Caudate nucleus (tissue), 63 donors: ENCODE measurements at places on chromosomes 16 and 17.
A peak's percentile ranks its signal among the peaks of the same experiment; 100 is the strongest.

DNA sequence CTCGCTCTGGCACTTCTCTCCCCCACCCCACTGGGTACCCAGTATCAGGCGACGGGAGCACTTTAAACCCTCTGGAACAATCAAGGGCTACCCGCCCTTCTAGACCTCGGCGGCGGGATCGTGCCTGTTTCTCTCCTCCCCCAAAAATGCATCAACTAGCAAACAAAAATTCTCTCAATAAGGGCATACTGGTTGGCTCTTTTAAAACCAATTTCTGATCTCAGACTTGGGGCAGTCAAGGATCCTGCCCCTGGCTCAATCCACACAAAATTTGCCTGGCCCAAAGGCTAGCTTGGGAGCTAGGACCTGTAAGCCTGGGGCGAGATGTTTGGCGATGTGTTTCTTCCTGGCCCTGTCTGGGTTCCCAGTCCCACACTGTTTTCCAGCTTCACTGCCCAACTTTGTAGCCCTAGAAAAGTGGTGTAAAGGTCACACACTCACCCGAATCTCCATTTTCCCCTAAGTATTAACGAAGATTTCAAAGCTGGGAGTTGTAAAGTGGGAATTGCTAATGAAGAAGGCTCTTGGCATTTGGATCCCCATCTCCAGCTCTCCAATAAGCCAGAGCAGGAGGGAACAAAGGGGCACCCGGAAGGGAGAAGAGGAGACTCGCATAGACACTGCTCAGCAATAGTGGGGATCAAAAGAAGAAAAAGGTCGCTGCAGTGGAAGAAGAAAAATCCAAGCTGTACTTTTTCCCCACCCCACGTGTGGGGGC lies 14.4 kb upstream of the HOXB2 start:
- no peak for DNase-seq

DNA sequence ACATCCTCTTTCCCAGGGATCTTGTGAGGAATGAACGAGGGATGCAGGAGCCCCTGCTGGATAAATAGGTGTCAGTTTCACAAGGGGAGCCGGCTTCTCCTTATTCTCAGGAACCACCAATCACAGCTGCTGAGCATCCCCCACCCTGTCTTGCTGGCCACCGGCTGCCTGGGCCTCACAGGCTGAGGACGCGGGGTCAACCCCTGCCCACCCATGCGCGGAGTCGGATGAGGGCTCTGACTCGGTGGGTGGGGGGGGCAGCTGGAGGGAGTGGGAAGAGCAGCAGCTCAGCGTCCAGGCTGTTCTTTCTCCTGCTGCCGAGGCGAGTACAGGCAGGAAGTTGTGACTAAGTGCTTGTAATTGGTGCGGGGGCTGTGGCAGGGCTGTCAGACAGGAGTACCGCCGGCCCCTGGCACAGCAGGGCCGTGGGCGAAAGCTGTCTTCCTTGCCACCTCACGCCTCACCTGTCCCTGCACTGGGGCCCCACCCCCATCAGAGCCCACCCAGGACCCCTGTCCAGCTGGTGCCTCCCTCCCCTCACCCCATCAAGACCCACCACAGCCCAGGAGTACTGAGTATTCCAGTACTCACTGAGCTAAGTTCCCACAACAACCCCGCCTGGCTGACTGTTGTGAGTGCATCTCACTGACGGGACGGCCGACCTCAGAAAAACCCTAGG lies 11.0 kb upstream of the DPEP1 start:
- DNase-seq = peak; percentile 79

GRCh38 chr17:64259922-64260321 lies 3.1 kb downstream of the TEX2 start:
- DNase-seq = no peak

DNA sequence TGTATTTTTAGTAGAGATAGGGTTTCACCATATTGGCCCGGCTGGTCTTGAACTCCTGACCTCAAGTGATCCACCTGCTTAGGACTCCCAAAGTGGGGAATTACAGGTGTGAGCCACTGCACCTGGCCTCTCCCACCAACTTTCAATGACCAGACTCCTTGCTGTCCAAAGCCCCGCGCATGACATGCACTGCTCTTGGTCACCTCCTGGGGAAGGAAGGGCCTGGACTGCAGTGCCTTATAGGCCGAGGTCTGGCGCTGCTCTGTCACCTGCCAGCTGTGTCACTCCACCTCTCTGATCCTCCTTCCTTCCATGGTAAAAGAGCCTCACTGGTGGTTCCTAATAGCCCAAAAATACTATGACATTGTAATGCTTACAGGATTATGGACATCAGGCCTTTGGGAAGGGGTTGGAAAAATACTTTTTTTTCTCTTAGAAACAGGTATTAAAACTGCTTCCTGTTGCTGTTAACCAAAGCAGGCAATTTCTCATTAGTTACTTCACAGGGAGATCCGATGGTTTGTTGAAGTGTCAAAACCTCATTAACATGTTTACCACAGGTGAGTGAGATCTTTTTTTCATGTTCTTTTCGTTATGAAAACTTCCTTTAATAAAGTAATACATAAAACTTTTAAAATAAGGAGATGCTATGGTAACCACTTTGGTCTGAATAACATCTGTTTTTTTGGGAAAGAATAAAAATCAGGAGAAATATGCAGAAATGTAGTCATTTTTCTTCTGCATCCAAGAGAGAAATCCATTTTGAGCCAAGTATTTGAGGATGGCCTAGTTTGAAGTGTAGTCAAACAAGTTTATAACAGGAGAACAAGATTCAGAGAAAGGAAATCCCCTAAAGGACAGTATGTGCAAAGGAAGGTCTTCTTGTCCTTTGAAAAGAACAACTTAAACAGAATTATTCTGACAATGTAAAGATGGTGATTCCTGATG lies 35.5 kb downstream of the GRB7 start:
- no peak for DNase-seq

DNA sequence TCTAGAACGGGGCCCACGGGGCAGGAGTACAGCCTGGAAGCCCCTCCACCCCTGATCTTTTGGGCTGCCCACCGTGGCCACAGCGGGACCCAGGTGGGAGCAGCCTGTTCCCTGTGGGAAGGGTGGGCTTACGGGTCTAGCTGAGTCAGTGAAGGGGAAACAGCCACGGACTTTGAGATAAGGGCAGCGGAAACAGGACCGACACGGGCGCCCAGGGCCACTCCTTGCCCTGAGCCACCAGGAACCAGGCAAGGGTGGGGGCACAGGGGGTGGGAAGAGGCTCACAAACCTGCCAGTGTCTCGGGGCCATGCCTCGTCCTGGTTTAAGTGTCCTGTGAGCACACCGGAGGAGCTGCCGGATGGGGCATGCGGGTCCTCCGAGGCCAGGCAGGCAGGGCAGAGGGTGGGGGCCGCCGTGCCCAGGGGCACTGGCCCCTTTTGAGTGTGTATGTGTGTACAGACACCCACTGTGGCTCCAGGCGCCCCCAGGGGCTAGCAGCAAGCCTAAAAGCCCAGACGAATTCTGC lies 47.6 kb upstream of the PVALEF start:
- DNase-seq = no peak

GRCh38 chr17:28384281-28385036 lies 13.0 kb downstream of the SARM1 start:
- DNase-seq = no peak

DNA sequence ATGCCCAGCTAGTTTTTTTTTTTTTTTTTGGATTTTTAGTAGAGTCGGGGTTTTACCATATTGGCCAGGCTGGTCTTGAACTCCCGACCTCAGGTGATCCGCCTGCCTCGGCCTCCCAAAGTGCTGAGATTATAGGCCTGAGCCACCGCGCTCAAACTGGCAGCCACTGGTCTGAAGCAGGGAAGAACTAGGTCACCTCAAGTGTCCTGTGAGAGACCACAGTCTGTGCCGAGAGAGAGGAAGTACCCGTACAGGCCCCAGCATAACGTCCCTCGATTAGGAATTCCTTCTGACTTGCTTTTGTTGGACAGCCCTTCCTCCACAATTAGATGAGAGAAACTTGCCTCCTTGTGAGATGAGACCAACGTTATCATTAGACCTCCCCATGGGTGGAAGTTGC lies 13.7 kb upstream of the CD300E start:
- no peak for DNase-seq

DNA sequence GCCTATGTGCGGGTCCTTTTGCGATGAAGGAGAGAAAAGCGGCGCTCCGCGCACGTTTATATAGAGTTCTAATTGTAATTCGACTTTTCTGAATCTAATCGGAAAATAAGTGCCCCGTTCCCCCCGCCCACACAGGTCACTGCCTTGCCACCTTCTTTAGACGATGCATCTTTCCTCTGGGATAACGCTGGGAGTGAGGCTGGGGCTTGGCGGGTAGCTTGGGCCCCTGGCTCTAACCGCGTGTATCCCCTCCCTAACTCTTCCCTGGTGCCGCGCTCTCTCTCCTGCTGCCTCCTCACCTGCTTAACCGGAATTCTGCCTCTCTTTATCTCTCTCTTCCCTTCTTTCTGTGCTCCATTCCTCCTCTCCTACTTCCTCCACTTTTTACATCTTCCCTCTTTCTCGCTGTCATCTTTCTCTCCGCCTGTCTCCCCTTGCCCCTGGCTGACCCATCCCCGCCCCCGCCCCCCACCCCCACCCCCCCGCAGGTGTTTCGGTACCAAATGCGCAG lies 2.6 kb downstream of the LHX1 start:
- DNase-seq = no peak

- no peak for DNase-seq
Measured at GRCh38 chr17:7497228-7497627, 13.1 kb downstream of the POLR2A start.
